Left lung (tissue), 14 donors: ENCODE measurements at places on chromosomes 6 and 20. TPM values are rescaled to one million over a fixed set of nuclear protein-coding genes. Genes with fewer than 3 reads are reported as not detected.

DNA sequence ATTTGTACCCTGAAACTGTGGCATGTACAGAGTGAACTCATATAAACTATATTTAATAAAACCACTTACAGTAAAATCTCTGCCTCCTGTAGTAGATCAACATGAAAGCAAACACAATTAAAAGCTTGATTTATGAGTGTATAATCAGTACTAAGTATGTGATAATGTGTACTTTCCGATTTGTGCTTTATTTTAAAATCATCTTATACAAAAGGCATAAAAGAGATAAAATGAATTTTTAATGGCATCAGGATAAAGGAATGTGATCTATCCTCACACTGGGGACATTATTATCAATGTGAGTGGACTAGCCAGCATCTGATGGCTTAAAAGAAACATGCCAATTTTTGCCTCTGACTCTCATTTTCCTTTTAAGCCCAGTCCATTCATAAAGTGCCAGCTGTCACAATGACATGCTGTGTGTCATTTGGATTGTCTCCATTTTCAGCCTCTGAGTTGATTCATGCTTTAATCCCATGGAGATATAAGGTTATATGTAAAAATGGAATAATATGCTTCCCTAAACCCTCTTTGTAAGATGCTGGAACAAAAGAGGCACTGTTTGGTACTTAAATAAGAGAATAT, 831.6 kb upstream of the EYS start:
- no peaks in the 10 kb centered on the region for H3K27me3 ChIP-seq
- no peaks in the 10 kb centered on the region for H3K4me1 ChIP-seq
- DNase-seq = peak; percentile 34
- no peak overlapping the region for H3K4me3 ChIP-seq

DNA sequence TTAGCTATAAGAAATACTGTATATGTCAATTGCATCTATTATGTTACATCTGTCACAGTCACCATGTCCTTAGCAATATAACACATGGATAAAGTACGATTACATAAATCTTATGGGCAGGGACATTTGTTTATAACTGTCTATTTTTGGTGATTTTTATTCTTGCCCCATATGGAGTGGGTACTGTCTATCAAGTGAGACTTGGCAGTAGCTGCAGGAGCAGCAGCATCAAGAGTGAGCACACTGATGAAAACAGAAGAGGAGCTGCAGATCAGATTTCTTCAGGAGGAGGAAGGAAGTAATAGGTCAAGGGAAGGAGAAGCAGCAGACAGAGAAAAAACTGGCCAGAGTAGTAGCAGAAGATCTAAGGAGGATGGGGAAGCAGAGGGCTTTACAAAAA, 516.7 kb downstream of the C6orf118 start:
- no peak for DNase-seq
- no peak overlapping the region for H3K27ac ChIP-seq
- no peaks in the 10 kb centered on the region for H3K4me1 ChIP-seq
- H3K27me3 ChIP-seq = no peaks in the 10 kb centered on the region
- no peak overlapping the region for H3K4me3 ChIP-seq

- peak overlapping the region; percentile 50 for H3K27ac ChIP-seq
- H3K4me1 ChIP-seq = peaks cover 51% of the 10 kb centered on the region
- H3K27me3 ChIP-seq = no peaks in the 10 kb centered on the region
- no peak overlapping the region for H3K4me3 ChIP-seq
These were observed 17.9 kb downstream of the CHMP4B start for GRCh38 chr20:33828967-33829560.

DNA sequence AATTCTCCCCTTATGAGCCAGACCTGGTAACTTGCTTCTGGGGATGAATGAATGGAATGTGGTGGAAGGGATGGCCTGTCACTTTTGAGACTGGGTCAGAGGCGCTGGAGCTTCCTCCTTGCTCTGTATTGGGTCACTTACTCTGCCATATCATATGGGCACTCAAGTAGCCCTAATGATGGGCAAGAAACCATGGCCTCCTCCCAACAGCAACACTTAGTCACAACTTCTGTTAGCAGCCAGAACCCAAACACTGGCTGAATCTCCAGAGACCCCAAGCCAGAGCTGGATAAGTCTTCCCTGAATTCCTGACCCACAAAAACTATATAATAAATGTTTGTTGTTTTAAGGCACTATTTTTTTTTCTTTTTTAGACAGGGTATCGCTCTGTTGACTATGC, 5.5 kb downstream of the E2F1 start:
- no peak for DNase-seq
- no peaks in the 10 kb centered on the region for H3K36me3 ChIP-seq
- no peaks in the 10 kb centered on the region for H3K27me3 ChIP-seq
- H3K27ac ChIP-seq = no peak overlapping the region
- H3K4me3 ChIP-seq = no peak overlapping the region
- peaks cover 14% of the 10 kb centered on the region for H3K4me1 ChIP-seq

Gene COL12A1
- 74.3 TPM for total RNA-seq

- H3K36me3 ChIP-seq = no peaks in the 10 kb centered on the region
- H3K4me1 ChIP-seq = no peaks in the 10 kb centered on the region
- H3K27ac ChIP-seq = peak within 1 kb of the TSS; percentile 55
- peak within 1 kb of the TSS; percentile 33 for H3K4me3 ChIP-seq
- DNase-seq = peak; percentile 89
- H3K27me3 ChIP-seq = peaks cover 15% of the 10 kb centered on the region
These were observed at the start of gene PLAGL1 for GRCh38 chr6:144008120-144008811. PLAGL1 (minus strand) TSS chr6:144008259; CDS start chr6:143948136, 60,123 bp downstream.

GRCh38 chr6:81075974-81076373, 676.5 kb downstream of the TENT5A start:
- no peak overlapping the region for H3K4me3 ChIP-seq
- no peak overlapping the region for H3K27ac ChIP-seq
- no peaks in the 10 kb centered on the region for H3K36me3 ChIP-seq
- no peak for DNase-seq

DNA sequence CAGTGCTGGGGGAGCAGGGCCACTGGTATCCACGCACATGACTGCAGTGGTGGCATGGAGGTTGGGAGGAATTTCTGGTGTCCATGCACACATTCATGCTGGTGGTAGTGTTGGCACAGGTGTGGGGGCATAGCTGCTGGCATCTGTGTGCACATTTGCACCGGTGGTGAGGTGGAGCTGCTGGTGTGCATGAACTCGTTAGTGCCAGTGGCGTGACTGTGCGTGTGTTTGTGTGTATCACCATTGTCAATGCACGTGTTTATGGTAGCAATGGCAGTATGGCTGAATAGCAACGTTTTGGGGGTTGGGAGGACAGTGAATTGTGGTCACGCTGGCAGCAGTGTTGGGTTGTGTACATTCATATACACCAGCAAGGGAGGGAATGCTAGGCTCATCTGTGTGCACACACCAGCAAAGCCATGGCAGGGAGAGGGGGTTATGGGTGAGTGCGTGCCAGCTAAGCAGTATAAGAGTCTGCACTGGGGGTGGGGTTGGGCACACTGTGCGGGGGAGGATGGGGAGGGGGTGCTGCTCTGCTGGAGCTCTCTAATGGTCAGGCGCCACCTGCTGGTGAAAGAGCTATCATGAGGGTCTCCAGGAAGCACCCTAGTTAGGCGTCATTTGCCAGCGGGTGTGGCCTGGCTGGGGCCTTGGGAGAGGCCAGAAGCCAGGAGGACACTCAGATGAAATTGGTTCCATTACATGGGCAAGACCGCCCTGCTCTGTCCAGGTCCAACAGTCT, 626.1 kb upstream of the ID4 start:
- no peaks in the 10 kb centered on the region for H3K4me1 ChIP-seq
- no peak overlapping the region for H3K27ac ChIP-seq
- H3K27me3 ChIP-seq = no peaks in the 10 kb centered on the region

DNA sequence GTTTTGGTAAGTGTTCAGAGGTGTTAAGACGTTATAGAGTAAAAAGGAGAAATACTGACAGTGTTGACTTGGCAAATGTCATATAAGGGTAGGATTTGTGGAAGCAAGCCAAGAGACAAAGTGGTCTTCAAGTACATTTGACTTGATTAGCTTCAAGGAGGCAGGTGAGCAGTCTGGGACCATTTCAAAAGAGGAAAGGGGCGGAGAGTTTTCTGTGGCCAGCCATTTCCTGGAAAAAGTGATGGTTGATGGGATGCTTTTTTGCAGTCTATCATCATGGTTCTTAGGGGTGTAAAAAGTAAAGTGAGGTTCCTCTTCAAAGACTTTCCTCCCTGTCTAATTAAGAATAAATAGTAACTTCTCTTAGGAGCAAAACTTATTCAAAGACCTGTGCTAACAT, 28.7 kb downstream of the FKBP1A start:
- no peaks in the 10 kb centered on the region for H3K4me1 ChIP-seq
- H3K27ac ChIP-seq = peak overlapping the region; percentile 62
- no peak for DNase-seq
- peaks cover 46% of the 10 kb centered on the region for H3K36me3 ChIP-seq
- H3K27me3 ChIP-seq = no peaks in the 10 kb centered on the region

Gene TLDC2
- total RNA-seq = 0.29 TPM
